ENCODE measurements at places on chromosomes 13 and 19.

DNA sequence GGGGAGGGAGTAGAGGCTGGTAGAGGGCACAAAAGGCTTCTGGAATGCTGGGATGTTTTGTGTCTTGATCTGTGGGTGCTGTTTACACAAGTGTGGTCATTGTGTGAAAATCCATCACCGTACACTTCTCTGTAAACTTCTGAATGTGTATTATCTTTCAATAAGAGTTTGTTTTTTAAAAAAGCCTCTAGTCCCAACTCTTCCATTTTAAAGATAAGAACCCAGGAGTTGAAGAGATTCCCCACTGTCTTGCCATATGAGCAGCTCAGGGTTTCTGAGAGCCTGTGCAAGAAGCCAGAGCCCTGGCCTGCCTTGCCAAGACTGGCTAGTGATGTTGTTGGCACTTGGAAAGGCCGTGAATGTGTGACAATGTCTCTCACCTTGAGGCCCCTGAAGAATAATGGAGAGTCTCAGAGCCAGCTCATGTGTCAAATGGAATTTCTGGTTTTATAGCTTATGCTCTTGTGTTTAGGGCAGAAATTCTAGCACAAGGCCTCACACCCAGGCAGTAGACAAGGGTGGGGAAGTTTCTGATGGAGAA is 57.5 kb upstream of the NPAS1 start:
- no peak for DNase-seq

GRCh38 chr19:54100561-54100960 is at the start of gene OSCAR:
Gene OSCAR (minus strand): TSS chr19:54100803. CDS start chr19:54100792, 11 bp downstream.
- peak; percentile 52 for DNase-seq

DNA sequence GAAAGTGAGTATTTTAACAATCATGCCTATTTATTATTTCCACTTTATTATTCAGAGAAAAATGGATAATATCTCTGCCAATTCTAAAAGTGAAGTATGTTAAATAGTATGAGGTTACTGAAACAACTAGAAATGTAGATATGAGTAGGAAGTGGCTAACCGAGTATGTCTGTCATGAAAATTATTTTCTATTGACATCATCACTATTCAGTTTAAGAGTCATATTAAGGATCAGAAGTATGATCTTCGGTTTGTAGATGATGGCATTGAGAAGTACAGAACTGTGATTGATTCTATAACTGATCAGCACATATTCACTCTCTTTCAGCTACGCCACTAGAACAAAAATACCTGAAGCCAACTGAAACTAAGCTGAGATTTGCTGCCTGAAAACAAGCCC is 146.4 kb upstream of the SLITRK5 start:
- DNase-seq = no peak

GRCh38 chr19:32253683-32254508 is 91.5 kb upstream of the ZNF507 start:
- no peak for DNase-seq

GRCh38 chr13:59504407-59504806 is 659.3 kb downstream of the DIAPH3 start:
- DNase-seq = no peak

- DNase-seq = no peak
Observed at GRCh38 chr19:3983936-3984583, 1.2 kb downstream of the EEF2 start.

GRCh38 chr13:99386495-99386894 is 79.3 kb upstream of the GPR183 start:
- no peak for DNase-seq

GRCh38 chr19:3161453-3161852 is 17.1 kb upstream of the S1PR4 start:
- no peak for DNase-seq

DNA sequence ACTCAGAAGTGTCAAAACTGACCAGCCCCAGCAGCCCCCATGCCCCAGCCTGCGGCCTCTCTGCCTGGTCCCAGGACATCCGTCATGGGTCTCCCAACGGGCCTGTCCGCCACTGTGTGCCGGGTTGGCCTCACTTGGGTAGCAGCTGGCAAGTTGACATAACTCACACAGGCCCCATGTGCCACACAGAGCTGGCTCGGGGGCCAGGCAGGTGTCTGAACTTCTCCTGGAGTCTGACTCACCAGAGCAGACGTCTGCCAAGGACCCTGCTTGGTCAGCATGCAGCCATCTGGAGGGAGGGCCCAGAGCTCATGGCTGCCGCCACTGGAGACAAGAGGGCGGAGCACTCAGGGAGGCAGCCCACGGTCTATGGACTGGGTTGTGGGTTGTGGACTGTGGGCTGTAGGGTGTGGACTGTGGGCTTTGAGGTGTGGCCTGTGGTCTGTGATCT is 32.0 kb upstream of the TMEM255B start:
- DNase-seq = no peak

GRCh38 chr13:99665711-99666110 is 164.4 kb downstream of the TM9SF2 start:
- no peak for DNase-seq

DNA sequence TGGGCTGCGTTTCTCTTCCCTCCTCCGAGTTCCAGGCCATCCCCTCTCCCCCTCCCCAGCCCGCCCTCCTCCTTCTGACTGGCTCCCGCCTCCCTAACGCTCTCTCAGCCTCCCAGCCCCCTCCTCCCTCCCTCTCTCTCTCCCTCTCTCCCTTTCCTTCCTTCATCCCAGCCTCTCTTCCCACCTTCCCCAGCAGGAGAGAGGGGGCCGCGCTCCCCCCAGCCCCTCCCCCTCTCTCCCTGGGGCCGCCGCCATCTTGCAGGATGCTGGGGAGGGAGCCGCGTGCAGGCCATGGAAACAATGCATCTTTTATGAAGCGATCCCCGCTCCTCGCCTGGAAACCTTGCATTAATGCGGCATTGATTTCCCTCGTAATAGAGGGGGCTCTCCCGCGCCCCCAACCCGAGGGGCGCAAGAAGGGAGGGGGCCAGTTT is 42.6 kb upstream of the ADGRL1 start:
- peak; percentile 24 for DNase-seq

DNA sequence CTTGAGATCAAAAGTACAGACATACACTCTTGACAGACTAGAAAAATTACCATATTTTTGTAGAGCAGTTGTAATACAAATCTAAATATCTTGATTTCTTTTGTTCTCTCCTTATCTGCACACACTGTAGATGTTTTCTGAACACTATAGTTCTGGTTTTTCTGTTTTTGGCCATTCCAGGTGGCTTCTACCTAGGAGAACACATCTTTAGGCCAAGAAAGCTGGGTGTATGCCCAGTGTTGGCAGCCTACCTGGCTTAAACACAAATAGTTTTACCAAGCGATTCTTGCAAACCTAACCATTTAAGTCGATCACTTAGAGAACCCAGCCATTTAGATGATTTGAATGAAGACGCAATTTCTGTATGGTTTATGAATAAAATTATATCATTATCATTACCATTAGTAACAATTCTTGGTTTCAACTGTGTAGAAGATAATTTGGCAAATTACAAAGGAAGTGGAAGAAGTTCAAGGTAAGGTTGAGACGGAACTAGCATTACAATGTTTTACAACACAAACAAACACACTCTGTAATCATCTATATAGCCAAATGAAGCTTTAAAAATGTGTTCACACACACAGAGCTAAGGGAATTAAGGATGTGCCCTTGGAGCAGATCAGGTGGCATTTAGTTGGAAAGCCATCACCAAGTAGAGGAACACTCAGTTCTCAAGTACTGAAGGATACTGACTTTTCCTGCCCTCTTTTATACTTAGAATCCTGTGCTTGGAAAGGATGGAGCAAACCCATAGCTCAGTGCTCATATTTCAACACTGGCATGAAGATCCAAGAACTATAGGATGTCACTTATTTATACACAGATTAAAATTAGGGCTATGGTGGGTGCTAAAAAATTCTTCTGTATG is 36.2 kb downstream of the ERCC5 start:
- DNase-seq = no peak

DNA sequence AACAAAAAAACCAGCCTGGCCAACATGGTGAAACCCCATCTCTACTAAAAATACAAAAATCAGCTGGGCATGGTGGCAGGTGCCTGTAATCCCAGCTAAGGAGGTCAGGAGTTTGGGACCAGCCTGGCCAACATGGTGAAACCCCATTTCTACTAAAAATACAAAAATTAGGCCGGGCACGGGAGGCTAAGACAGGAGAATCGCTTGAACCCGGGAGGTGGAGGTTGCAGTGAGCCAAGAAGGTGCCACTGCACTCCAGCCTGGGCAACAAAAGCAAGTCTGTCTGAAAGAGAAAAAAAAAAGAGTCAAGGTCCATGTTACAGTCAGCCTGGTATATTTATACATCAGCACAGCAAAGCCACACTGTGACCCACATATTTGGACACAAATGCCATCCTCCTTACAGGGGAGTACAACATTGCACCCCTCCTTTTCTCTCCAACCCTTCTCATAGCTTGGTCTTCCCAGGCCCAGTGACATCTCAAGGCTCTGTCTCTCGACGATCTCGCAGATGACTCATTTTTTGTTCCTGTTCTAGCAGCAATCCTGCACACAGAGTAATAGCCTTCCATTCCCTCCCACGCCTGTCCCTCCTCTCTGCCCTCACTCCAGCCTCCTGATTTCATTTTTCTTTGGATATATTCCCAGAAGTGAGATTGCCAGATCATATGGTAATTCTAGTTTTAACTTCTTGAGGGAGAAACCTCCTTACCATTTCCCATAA is 21.0 kb upstream of the DPP9 start:
- DNase-seq = no peak

GRCh38 chr13:70391678-70392077 is 283.4 kb upstream of the KLHL1 start:
- no peak for DNase-seq

- DNase-seq = no peak
Observed at GRCh38 chr19:29785360-29785759, 26.4 kb upstream of the CCNE1 start.

DNA sequence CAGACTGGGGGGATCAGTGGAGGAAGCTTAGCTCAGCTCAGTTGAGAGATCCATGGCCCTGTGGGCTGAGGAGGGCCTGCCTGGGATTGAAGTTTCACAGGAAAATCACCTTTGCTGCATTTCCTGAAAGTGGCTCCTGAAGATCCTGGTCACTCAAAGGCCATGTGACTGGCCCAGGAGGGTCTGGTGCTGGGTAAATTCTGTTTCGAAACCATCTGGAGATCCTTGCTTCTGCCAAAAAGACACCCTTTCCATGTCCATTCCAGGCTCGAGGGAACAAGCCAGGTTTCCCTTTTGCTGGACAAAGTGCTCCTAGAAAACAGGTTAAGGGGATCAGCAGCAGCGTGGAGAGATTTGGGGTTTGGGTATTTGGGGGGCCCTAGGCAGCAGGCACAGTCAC is 293.3 kb downstream of the ZNF536 start:
- no peak for DNase-seq

DNA sequence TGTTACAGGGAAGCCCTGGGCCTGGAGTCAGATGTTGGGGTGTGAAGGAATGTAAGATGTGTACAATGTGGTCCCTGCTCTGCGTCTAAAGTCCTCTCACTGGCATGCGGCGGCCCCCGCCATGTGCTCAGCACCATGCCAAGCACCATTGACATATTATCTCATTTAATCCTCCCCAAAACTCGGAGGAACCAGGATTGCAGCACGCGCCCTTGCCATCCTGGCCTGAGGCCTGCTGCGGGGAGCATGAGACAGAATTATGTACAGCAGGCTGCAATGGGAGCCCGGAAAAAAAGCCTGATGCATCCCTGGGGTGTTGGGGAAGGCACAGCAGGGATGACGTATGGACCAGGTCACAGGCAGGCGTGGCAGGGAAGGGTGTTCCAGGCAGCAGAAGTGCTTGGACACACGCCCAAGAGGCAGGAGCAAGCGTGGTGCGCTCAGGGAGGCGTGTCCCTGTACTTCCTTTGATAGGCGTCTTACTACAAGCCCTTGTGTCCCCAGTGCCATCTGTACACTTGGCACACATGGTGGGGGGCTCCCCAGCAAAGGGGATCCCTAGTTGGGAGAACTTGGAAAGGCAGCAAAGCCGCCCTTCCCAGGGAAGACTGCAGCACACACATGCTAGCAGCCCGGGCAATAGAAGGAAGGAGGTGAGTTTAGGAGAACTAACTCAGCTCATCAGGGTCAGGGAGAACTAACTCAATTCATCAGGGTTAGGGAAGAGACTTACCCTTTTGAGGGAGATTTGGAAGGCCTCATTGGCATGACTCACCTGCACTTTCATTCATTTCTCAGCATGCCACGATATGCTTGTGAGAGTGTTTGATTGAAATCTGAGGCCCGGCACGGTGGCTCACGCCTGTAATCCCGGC is 3.4 kb downstream of the EVI5L start:
- peak; percentile 56 for DNase-seq

DNA sequence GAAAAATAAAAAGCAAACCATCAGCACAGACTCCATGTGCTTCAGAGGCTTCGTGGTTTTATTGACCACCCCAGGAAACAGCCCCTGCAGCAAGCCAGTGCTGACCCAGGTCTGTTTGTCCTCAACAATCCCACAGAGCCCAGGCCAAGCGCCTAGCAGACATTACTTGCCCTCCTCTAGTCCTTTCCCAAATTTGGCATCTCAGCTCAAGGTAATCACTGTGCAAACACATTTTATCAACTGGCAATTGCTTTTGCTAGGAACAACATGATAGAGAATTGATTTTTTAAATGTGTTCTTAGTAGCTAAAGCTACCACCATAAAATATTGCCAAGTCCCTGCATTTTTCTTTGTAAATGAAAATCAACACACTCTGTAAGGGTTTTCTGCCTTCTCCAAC is 121.8 kb downstream of the STOML3 start:
- DNase-seq = no peak

- DNase-seq = no peak
Observed at GRCh38 chr13:75371203-75371602, 110.8 kb downstream of the TBC1D4 start.

DNA sequence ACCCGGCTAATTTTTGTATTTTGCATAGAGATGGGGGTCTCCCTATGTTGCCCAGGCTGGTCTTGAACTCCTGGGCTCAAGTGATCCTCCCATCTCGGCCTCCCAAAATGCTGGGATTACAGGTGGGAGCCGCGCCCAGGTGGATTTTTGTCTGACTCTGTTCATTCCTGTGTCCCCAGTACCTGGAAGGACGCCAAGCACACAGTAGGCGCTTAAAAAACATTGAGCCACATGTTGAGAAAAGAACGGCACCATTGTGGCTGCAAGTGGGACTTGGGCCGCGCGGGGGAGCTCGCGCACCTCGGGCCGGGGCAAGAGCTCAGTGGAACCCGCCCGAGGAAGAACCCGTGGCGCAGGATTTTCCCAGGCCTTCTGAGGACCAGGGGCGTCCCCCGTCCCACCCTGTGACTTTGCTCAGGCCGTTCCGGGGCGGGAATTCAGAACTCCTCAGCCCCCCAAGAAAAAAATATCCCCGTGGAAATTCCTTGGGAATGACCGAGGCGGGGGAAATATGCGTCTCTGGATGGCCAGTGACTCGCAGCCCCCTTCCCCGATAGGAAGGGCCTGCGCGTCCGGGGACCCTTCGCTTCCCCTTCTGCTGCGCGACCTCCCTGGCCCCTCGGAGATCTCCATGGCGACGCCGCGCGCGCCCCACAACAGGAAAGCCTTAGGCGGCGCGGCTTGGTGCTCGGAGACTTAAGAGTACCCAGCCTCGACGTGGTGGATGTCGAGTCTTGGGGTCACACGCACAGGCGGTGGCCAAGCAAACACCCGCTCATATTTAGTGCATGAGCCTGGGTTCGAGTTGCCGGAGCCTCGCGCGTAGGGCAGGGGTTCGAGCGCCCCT is 1.4 kb upstream of the ICAM1 start:
- peak; percentile 90 for DNase-seq

- no peak for DNase-seq
Observed at GRCh38 chr13:33174491-33174890, 111.1 kb downstream of the STARD13 start.

- no peak for DNase-seq
Observed at GRCh38 chr13:37621811-37622361, 23.3 kb upstream of the POSTN start.
